ENCODE measurements at places on chromosomes 2 and 18.
A peak's percentile ranks its signal among the peaks of the same experiment; 100 is the strongest.

- DNase-seq, result no peak
These were observed 47.6 kb downstream of the GPD2 start for GRCh38 chr2:156483741-156484173.

- no peak for DNase-seq
These were observed 35.7 kb downstream of the WDR43 start for GRCh38 chr2:28930205-28930604.

- peak; percentile 53 for DNase-seq
These were observed 60.6 kb upstream of the HS6ST1 start for GRCh38 chr2:128379021-128380015.

- no peak for DNase-seq
These were observed 100.1 kb downstream of the DDX1 start for GRCh38 chr2:15691586-15692310.

GRCh38 chr2:64695721-64696261, 42.1 kb upstream of the SERTAD2 start:
- DNase-seq, result peak; percentile 35

- DNase-seq, result no peak
These were observed 499.0 kb downstream of the TMX3 start for GRCh38 chr18:68215931-68216330.

DNA sequence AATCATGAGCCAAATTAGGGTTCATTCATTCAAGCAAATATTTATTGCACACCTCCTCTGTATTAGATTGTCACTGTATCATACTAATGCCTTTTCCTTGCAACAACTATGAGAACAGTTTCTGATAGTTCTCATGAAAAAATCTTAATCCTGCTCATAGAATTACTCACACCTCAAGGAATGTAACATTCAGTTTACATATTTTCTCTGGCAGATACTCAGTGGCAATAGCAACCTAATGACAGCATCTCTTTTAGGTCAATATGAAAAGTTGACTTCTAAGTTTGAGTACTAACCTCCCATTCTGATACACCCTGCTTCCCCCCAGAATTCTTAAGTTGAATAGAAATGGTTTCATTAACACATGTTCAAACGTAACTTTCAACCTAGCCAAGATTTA, 132.0 kb downstream of the VWC2L start:
- DNase-seq, result peak; percentile 23

- DNase-seq, result no peak
These were observed 124.2 kb downstream of the CLIP4 start for GRCh38 chr2:29239209-29239960.

DNA sequence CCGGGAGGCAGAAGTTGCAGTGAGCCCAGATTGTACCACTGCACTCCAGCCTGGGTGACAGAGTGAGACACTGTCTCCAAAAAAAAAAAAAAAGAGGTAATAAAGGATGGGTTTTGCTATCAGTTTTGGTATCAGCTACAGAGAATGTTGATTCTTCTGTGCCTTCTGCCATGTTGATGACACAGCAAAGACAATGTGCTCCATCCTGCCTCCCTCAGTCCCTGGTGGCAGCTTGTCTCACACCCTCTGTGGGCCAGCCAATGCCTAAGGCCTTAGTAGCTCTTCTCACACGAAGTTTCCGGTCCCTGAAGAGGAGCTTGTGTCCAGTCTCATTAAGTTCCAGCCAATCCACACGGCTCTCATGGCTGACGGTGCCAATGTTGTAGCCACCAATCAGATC, 17.6 kb downstream of the IFT172 start:
- no peak for DNase-seq

GRCh38 chr2:9020267-9020666, 16.8 kb upstream of the MBOAT2 start:
- no peak for DNase-seq

GRCh38 chr2:224162122-224162521, 123.0 kb upstream of the SERPINE2 start:
- DNase-seq, result no peak

DNA sequence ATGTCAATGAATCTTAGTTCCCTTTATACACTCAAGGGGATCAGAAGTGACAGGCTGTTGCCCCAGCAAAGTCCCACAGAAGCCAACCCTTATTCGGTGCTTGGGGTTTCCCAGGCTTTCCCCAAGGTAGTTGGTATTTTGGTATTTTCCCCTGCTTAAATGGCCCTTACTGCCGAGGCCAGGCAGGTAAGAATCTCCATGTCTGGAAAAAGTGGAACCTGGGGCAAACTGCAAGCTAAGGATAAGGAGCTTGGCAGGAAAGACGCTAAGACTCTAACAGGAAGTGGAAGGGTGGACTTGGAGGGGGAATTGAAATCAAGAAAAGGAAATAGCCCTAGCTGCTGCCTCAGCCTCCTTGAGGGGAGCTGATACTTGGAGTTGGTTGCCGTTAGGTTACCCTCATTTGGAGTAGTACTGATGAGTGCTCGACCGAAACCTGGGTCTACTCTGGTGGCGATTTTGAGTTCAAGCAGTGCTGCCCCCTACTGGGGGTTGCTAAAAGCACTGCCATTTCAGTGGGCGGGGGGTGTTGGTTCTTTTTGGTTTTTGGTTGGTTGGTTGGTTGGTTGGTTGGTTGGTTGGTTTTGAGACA, 3.3 kb upstream of the GPBAR1 start:
- DNase-seq, result no peak

GRCh38 chr2:7084601-7085000, 167.4 kb downstream of the RNF144A start:
- no peak for DNase-seq

DNA sequence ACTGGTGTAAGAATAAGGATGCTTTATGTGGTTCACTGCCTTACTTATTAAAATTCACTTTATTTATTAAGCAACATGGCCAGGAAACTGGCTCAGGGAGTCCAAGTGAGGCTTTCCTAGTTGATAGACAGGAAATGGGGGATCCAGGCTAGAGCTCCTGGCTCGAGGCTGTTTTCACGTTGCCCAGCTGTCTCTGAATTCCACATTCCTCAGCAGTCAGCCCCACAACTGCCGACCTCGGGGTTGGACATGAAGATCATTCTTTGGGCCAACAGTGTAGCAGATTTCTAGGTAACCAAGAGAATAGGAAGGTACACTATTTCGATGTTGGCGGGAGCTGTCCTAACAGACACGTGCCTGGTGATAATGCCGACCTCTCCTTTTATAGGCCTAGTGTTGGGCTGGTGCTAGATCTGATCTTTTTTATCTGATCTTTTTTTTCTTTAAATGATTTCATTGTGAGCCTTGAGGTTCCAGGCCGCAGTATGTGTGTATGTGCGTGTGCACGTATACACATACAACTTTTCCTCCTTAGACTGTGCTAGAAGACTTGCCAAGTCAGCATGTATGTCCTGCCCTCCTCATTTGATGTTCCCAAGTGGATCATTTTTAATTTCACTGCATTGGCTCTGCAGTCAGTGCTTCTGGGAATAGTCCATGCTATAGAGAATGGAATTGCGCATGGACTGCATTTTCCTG, 103.5 kb downstream of the CABLES1 start:
- DNase-seq, result no peak

All from astrocyte of the cerebellum (primary cell).